Type B pancreatic cell (in vitro differentiated cells): ENCODE measurements at places on chromosomes 12 and 14.

DNA sequence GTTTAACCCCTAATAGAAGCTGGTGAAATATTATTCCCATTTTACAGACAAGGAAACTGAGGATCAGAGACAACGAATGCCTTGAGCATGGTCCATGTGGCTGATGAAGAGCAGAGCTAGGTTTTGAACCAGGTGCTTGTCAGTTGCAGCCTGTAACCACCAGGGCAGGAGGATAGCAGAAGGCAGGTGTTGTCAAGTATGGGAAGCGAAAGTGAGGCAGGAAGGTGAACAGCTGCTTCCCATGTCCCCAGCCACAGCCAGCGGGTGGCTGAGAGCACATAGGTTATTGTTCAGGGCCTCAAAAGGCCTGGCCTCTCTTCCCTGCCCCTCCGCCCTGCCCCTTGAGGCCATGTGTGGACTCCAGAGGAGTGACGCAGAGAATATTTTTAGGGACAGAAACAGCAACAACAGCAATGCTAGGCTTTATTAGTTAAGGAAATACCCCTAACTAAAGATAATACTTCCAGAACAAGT, 39.6 kb downstream of the IQSEC3 start:
- DNase-seq, result no peak

- DNase-seq, result no peak
Observed at GRCh38 chr12:15146585-15146984, 74.6 kb downstream of the RERG start.

DNA sequence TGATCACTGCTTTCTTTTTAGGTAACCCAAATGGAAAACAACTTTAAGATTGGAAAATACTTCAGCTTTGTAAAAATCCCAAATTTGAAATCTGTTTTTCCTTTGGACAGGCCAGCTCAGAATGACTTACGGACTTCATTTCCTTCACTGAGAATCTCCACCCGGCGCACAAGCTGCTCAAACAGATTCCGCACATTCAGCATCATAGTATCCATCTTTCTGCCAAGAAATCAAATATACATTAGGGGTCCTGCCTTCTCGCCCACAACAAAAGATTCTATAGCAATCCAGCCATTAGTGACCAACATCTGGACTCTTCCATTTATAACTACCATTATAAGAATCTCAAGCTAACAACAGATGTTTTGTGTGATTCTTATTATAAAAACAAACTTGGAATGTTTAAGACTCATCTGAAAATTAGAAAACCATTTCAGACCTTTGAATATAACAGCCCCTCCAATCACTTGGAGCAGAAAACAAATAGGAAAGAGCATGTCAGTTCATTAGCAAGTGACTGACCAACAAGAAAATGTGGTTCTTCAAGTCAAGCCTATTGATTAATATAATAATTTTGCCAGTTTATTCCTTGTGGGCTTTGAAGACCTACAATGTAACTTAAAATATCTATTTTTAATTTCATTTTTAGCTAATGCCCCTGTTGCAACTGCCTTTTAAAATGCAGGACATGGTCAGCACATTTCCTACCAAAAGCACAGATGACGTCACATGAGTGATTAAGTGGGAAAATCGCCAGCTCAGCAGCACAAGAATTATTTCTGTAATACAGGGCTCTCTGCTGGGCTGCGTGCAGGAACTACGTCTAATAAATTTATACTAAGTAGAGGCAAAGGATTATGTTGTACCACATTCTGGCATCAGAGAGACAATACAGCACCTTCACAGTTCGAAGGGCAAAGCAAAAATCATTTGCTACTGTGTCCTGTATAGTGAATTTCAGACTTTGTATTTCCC, 8.5 kb downstream of the RACGAP1 start:
- DNase-seq, result no peak

- no peak for DNase-seq
Observed at GRCh38 chr14:64960762-64961276, 11.3 kb downstream of the RAB15 start.

- DNase-seq, result no peak
Observed at GRCh38 chr14:63229330-63230059, 25.3 kb downstream of the RHOJ start.

DNA sequence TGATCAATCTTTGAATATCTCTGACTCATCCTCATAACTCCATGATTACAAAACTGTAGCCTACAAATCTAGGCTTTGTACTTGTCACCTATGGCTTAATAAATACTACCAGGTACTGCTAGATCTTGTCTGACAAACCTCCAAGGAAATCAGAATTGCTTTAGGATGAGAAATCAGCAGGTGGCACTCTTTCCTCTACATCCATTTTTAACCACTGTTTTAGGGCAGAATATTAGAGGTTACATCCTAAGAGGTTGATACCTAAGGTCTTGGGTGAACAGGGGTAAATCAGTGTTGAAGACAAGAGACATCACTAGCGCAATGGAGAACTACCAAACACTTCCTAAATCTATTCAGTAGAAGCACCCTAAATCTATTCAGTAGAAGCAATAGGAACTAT, 63.1 kb upstream of the SOX5 start:
- DNase-seq, result no peak

DNA sequence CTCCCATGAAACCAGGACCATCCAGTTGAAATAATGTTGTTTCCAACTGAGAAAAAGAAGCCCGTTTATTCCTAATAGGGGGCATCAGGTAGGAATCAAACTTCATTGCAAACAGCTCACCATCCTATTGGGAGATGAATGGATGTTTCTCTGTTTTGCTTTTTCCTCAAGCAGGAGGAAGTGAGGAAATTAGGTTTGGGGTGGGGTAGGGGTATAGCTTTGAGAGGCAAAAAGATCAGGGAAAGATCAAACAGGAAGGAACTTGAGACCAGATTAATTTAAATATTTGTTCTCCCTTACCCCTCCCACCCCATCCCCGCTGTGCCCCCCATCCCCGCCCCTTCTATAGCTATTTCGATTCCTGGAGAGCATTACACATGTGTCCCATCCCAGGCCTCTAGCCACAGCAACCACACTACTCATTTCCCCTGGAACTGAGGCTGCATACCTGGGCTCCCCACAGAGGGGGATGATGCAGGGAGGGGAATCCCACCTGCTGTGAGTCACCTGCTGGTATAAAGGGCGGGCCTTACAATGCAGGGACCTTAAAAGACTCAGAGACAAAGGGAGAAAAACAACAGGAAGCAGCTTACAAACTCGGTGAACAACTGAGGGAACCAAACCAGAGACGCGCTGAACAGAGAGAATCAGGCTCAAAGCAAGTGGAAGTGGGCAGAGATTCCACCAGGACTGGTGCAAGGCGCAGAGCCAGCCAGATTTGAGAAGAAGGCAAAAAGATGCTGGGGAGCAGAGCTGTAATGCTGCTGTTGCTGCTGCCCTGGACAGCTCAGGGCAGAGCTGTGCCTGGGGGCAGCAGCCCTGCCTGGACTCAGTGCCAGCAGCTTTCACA, at the start of gene IL23A:
TSS of gene IL23A (plus strand) at position 577 of the 850 bp plus-strand sequence. CDS start at position 738, 161 bp downstream.
- no peak for DNase-seq

- DNase-seq, result no peak
Observed at GRCh38 chr12:124386661-124387527, 92.0 kb downstream of the RFLNA start.

GRCh38 chr12:131842169-131842568, 14.0 kb downstream of the MMP17 start:
- no peak for DNase-seq

DNA sequence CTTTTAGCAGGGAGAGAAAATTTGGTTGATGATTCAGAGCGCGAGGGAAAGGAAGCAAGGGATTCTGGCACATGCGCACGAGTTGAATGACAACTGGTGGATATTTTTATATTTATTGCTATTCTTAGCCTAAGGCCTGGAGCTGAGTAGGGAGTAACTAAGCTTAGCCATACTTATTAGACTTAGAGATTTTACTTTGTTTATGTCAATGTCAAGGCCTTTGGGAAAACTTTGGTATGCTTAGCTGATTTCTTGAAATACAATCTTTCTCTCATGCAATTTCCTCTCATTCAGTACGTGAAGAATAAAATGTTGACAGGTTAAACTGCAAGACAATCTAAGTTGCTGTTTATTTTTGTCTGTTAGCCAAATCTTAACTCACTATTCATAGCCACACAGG, 101.1 kb downstream of the CRADD start:
- no peak for DNase-seq

DNA sequence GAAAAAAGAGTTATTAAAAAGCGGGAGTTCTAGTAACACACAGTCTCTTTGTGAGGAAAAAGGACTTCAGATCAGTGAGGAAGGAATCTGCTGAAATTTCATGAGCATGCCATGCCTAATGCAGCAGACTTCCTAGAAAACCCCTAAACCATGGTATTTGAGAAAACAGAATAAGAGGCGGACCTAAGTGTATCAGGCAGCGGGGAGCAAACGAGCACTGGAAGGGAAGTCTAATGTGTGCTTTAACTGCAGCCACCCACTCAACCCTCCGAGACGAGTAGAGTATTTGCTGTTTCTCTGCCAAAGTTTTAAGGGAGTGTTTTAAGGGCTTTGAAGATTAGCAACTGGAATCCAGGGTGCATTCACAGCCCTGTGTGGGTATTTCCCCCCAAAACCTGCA, 36.5 kb downstream of the ACADS start:
- no peak for DNase-seq

DNA sequence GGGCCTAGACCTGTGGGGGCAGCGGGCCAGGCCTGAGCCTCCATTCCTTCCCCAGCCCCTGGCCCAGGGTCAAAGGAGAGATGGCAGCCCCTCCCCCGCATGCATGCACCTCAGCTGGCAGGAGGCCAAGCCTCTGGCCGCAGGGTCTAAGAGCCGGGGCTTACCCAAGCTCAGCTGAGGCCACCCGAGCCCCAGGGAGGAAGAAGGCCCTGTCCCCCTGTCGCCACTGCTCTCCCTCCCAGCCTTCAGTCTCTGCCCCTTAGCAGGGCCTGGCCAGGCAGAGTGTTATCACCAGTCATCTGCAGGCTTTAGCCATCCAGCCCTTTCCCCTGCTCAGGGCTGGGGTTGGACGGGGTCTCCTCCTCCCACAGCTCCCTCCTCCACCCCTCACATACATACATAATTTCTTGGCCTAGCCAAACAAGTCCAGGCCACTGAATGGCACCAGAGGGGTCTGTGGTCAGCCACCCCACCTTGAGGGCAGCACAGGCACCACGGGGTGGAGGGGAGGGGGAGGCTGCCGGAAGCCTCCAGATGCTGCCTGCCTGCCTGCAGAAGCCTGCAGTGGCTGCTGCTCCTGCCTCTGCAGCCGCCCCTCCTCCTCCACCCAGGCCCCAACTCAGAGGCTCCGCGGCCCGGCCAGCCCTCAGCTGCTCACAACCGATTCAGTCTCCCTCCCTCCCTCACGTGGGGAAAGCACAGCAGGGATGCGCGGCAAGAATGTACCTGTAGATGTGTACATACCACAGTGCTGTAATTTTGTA, 22.8 kb downstream of the RAB35 start:
- DNase-seq, result no peak

DNA sequence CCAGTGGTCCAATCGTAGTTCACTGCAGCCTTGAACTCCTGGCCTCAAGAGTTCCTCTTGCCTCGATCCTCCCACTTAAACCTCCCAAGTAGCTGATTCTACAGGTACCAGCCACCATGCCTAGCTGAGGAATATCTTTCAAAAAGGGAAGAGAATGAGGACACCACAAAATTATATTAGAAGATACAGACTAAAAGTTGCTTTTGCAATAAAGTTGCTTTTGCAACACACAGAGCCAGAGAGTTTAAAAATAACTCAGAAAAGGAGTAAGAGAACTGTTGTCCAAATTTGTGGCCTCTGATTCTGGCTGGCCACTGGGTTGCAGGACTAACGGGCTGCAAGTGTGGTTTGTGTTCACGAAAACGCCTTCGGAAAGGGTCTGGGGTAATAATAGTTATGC, 19.8 kb downstream of the TMEM253 start:
- DNase-seq, result no peak

DNA sequence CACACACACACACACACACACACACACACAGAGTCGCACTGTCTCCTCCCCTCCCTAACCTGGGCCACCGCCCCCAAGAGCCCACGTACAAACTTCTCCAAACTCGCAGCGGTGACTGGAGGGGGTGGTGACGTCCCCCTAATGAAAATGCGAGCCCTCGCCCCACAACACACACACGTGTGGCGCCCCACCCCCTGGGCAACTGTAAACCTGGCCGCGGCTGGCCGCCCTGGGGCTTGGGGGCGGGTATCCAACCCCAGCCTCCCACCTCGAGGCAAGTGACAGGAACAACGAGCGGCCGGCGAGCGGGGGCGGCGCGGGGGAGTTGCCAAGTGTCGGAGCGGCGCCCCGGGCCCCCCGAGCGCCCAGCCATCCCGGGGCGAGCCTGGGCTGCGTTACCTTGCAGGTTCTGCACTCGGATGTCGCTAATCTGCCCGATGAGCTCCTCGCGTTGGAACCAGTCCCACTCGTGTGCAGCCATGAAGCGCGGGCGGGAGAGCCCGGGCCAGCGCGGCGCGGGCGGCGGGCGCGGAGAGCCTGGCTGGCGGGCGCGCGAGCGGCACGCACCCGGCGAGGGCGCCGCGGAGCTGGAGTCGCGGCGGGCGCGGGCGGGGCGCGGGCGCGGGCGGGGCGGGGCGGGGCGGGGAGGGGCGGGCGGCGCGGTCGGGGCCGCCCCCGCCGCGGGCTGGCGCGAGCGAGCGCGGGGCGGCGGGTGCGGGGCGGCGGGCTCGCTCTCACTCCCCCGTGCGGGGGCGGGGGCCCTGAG, at the start of gene CLMN:
TSS of gene CLMN (minus strand) at position 597 of the 766 bp plus-strand sequence. CDS start at position 481, 116 bp downstream.
- no peak for DNase-seq

- DNase-seq, result no peak
Observed at GRCh38 chr14:58598804-58599525, 38.8 kb upstream of the DACT1 start.

GRCh38 chr12:29066011-29066588, 83.0 kb upstream of the FAR2 start:
- DNase-seq, result no peak

DNA sequence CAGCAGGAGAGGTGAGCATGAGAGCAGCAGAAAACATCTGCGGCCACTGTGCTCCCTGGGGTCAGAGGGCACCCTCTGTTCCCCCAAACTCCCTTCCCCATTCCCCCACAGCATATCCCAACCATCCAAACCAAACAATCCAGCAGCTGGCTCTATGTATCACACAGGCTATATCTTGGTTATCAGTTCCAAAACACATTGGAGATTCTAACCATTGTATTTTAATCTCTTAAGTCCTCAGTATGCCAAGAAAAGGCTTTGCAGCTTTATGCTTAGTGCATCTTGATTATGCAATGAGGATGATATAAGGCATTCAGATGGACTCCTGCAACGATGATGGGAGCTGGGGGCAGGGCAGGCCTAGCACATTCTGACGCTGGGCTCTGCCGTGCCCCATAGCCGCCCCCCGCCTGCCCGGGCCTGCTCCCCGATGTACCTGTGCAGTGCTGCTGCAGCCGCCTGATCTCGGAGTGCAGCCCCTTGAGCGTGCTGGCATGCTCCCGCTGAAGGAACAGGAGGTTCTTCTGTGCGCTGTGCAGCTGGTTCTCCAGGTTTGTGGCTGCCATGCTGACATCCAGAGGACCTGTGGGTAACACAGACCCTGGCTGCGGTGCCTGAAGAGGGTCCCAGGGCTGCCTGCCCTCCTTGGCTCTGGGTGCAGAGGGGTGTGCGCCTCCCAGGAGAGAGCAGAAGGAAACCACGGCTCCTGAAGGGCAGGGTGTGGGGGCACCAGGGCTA, 29.6 kb downstream of the CCDC92 start:
- DNase-seq, result no peak
